ENCODE measurements at places on chromosomes 4 and X.

DNA sequence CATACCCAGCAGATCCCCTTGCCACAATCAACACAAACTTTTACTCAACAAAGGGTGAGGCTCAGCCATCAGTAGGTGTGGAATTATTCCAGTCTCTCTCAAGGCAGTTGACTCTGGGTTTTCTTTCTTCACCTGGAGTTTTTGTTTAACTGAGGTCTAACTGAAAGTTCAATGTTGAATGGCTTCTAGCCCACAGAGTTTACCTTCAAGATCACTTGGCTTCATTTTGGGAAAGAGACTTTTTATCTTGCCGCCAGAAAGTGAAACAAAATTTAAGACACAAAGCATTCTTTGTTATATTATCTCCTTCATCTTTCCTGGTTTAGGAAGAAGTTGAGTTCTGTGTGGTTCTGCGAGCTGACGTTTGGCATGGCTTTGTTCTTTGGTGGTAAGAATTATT lies 83.8 kb upstream of the RASGEF1B start:
- DNase-seq, result no peak

DNA sequence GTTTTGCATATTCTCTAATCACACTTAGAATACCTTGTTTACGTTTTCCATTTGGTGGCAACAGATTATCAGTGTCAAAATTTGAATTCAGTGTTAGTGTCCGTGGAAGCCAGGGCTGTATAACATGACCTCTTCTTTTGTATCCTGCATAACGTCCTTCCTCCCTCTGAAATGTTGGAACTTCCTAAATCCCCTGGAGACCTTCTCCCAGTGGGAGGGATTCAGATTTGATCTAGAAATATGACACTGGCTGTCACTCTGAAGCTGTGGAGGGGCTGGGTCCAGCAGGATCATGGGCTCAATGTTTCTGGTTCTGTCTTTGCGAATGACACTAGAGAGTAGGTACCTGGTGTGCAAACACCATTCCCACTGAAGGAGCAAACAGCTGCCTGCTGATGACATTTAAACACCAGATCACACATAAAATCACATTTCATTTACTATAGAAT lies 850 bp upstream of the CXCL3 start:
- no peak for DNase-seq

- DNase-seq, result peak; percentile 72
These were observed at the start of gene NKAP for GRCh38 chrX:119943185-119943988. Gene NKAP, minus strand, starts transcription at chrX:119943751. Its CDS starts 146 bp downstream, at chrX:119943605.

DNA sequence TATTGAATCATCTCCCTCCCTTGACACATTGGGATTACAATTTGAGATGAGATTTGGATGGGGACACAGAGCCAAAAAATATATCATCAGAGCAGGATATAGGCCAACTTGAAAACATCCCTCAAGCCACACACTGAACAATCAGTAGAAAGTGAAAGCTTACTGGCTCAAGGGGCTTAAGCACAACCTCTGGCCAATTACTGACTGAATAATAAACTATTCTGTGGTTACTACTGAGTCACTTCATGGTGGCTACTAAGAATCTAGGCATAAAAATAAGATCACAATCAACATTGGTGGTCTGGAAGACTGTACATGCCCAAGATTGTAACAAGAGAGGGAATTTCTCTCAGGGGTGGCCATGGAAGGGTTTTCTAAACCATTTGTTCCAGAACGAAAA lies 27.4 kb upstream of the GPR174 start:
- no peak for DNase-seq

GRCh38 chrX:49191574-49192011 lies 5.4 kb upstream of the PRICKLE3 start:
- no peak for DNase-seq

- DNase-seq, result no peak
These were observed 35.9 kb upstream of the PTPN13 start for GRCh38 chr4:86558258-86558657.

- no peak for DNase-seq
These were observed 118.5 kb downstream of the PLS3 start for GRCh38 chrX:115679460-115679859.

DNA sequence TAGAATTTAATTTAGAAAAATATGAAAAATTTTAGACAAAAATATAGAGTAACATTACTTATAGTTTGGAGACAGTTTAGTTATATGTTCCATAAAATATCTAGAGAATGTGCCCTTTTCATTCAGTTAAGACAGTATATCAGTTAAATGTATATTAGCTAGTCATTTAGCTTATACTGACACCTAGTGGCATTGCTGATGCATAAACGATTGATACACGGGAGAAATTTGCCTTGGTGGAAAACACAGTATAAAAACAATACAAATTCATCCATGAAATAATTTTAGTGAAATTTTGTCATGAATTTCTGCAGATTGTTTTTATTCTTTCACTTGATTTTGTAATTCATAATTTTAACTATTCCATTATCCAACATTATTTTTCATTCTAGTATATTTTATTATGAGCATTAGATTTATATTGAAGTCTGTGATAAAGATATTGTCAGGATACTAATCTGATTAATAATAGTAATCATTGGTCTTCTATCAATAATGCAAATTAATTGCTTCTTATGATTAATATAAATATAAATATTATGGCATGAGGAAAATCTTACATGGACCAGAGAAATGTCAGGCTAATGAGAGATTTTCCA lies 219.0 kb downstream of the TLL1 start:
- no peak for DNase-seq
